Muscle of leg (tissue), 16 donors: ENCODE measurements at places on chromosomes 2 and 18.

DNA sequence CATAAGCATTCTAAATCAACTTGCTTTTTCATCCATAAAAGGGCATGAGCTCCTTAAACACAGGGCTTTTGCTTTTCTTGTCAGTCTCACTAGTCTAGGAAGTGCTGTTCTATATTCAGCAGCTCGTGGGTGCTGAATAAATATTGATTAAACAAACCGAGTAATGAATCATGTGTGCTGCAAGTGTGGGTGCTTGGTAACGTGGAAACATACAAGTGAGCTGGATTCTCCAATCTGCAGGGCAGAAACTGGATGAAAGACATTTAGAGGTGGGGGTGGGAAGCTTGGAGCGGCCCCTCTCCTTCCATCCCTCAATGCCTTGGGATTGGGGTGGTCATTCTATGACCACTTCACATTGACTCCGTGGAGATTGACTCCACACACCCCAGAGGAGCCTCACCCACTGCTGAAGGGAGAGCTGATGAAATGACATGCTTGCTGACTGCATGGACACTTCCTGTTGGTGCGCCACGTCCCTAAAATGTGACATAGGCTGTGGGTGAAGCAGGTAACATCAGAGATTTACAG lies 114.6 kb downstream of the DOCK10 start:
- DNase-seq: no peak

DNA sequence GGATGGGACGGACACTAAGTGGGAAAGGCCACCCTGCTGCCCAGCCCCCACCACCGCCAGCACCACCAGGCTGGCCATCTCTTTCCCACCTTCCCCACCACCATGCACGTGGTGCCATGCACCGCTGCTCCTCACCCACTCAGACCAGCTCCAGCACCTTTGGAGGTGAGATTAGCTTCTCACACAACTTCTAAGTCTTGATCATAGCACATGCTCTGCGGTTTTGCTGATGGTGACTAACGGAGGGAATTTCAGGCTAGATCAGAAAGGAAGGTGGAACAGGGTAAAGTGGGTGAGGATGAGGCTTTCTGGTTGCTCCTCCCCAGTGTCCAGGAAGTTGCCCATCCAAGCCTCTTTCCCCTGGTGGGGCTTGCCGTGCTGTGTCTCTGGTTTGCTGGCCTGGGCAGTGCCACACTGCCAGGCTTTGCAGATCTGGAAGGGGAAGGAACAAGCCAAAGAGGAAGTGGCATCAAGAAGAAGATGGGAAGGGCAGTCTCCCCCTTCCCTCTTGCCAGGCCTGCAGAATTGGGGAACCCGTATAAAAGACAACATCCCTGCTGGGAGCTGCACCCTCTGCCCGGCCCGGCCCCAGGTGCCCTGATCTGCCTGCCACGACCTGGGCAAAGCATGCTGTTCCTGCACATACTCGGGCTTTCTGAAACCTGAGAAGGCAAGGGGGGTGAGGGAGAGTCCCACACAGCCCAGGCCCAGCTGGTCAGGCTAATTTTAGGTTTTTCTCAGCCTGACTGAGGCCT lies 44.3 kb upstream of the CAB39 start:
- peak; percentile 87 for DNase-seq

- DNase-seq: no peak
Measured at GRCh38 chr18:71374294-71375000, 1085.6 kb downstream of the SOCS6 start.

DNA sequence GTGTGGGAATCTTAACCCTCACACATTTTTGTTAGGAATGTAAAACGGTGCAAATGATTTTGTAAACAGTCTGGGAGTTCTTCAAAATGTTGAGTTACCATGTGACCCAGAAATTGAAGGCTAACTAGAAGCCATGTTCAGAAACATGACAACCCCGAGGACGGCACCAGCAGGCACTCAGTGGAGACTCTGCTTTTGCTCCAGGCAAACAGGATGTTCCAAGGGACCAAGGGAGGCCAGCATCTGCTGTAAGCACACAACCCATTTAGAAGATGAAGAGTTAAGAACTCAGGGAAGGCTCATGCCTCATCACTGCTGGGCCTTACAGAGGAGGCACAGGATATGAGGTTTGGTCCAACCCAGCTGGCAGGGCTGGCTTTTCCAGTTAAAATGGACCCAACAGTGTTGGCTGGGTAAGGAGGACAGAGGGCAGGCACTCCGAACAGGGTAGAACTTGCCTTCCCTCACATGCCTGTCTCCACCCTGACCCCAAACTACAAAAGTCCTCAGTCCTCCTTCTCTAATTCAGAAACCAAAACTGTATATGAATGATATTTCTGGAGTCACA lies 23.6 kb downstream of the PARD6G start:
- no peak for DNase-seq
